Suppressor macrophage treated with lipopolysaccharide for 1 hour (primary cell): ENCODE measurements at places on chromosomes 7 and 10.

GRCh38 chr7:69568266-69568665 is 30.0 kb upstream of the AUTS2 start:
- no peak for DNase-seq

DNA sequence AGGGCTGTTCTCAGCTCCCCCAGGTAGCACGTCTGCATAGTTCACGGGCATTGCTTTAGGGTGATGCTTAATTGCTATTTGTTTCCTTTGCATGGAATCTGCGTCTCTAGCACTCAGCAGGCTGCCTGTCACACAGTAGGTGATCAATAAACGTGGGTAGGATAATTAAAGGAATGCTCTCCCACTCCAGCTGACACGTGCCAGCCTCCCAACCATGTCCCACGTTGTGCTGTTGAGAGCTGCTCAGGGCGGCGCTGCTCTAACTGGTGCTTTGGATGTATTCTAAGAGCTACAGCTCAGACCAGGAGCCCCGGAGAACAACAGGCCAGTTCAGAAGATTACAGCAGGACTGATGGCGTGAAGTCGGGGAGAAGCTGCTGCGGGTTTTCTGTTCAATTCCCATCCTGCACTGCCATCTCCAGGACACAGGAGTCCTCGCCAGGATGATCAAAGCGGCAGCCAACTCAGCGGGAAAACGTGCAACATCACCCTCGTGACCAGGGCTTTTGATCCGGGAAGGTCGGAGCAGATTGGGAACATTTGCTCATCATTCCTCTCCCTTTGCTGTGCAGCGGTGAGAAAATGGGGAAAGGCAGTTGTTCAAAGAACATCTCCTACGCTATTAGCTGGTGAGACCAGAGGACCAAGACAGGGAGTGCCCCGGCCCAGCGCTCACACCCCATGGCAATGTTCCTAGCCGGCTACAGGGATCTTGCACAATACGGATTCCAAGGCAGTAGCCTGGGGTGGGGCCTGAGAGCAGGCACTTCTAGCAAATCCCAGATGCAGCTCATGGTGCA is 50.5 kb upstream of the FOXK1 start:
- peak; percentile 57 for DNase-seq

GRCh38 chr7:22087861-22088260 is 142.2 kb upstream of the CDCA7L start:
- no peak for DNase-seq

DNA sequence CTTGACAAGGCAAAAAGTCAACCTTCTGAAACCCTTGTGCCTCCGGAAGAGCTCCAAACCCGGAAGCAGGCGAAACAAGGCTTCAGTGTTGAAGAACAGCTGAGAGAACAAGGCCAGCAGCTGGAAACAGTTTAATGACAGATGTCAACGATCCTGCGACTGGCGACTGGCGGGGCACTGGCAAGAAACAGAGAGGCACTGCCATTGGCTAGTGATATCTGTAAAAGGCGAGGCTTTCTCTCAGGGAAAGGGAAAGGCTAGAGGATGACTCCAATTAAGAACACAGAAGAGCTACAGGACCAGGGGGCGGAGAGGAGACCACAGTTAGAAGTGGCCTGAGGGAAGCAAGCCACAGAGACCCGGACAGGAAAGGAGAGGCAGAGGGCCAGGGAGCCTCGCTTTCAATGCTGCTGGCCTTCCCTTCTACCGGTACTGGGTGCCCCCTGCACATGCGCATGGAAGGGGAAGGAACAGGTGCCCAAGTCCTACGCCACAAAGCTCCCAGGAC is 19.4 kb downstream of the ITGB1 start:
- peak; percentile 24 for DNase-seq

DNA sequence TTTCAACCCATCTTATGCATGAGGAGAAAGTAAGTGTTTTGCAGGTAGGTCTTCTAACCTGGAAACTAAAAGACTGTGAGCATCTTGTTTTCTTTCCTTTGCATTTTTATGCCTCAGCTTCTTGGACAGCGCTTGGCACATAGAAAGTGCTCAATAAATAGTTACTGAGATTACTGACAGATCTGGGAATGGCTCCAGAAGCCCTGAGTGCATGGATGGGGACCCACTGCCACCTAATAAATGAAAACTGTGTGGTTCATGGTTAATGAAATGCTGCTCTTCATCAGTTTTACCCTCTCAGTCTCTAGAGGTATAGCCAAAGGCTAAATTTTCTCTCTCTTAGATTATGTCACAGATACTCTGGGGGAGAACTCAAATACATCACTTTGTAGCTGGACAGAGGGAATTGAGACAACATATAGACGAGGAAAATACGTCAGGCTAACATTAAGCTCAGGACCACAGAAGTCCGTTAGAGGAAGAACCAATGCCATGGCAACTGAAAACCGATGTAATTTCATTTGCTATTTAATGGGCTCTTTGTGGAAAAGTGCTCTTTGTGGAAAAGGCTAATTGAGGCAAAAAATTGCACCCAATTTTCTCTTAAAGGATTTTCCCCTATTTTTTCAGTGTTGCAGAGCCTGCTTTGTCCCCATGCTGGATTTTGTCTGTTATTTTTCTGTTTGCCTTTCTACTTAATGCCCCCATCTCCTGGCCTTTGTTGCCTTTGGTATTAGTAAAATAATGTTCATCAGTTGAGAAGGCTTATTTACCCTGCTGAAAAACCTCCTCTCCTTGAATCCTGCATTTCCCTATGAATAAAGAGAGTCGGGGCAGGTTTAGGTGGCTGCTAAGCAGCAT is 17.8 kb downstream of the ASB4 start:
- DNase-seq, result no peak

DNA sequence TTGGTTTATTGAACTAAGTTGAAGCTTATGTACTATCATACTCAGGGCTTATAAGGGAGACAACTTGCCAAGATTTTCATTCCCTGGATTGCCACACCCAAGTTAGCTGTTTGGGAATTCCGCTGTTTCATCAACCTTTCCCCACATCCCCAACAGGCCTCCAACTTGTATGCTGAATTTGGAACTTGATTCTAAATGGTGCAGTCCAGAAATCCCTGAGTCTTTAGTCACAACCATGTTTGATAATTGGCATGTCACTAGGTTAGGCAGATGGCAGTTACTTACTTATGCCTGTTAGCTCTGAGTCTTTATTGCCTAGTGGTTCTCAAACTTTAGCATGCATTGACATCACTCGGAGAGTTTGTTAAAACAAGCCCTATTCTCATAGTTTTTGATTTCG is 135.4 kb upstream of the PRPS1L1 start:
- peak; percentile 36 for DNase-seq

DNA sequence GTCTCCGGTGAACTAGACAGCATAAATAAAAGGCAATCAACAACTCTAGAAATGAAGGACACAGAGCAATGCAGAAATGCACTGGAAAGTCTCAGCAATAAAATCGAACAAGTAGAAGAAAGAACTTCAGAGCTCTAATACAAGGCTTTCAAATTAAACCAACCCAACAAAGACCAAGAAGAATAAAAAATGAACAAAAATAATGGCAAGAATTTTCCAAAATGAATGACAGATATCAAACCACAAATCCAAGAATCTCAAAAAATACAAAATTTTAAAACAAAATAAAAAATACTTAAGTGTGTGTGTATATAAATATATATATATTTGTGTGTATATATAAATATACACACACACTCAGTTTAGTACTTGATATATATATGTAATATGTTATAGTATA is 110.8 kb downstream of the IQUB start:
- DNase-seq, result no peak

GRCh38 chr7:69090936-69091335 is 507.3 kb upstream of the AUTS2 start:
- DNase-seq, result no peak

- DNase-seq, result peak; percentile 76
Observed at GRCh38 chr7:2104107-2104710, 128.5 kb downstream of the MAD1L1 start.

GRCh38 chr10:77673101-77673500 is 35.5 kb upstream of the KCNMA1 start:
- DNase-seq, result peak; percentile 8

- no peak for DNase-seq
Observed at GRCh38 chr7:84134169-84134568, 60.4 kb downstream of the SEMA3A start.

GRCh38 chr10:103966671-103967447 is at the start of gene SLK:
Gene SLK, plus strand, starts transcription at chr10:103967140. Its CDS starts 606 bp downstream, at chr10:103967746.
- DNase-seq, result peak; percentile 91

GRCh38 chr10:28172223-28172610 is 130.6 kb downstream of the MPP7 start:
- DNase-seq, result no peak

DNA sequence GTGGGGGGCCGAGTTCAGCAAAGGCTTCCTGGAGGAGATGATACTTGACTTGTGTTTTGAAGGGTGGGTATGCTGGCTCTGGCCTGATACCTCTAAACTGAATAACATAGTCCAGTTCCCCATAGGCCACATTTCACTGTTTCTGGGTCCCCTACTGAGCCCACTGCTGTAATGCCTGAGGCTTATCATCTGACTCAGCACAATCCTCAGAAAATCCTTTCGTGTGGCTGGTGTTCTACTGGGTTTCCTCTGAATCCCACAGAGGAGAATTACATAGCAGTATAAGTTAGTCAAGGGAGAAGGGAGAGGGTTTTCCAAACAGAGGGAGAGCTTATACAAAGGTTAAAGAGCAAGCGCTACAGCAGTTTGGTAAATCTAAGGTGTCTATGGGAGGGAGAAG is 2.8 kb upstream of the R3HCC1L start:
- no peak for DNase-seq

GRCh38 chr10:127889605-127890195 is 3.0 kb downstream of the CLRN3 start:
- peak; percentile 87 for DNase-seq

GRCh38 chr7:129664029-129665012 is 52.8 kb downstream of the NRF1 start:
- DNase-seq, result peak; percentile 75

GRCh38 chr10:34647875-34648865 is 166.9 kb downstream of the PARD3 start:
- DNase-seq, result no peak

DNA sequence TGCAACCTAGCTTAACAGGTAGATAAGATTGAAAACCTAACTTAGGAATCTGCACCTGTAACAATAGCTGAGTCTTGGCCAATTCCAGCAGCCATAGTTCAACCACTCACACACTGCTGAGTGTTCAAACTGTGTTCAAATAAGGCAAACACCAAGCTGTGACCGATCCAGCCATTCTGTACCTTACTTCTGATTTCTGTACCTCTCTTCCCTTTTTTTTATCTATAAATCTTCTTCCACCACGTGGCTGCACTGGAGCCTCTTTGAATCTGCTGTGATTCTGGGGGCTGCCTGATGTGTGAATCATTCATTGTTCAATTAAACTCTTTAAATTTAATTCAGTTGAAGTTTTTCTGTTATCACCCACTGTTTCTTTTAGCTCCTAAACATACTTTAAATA is 15.7 kb upstream of the FOXL3 start:
- no peak for DNase-seq

DNA sequence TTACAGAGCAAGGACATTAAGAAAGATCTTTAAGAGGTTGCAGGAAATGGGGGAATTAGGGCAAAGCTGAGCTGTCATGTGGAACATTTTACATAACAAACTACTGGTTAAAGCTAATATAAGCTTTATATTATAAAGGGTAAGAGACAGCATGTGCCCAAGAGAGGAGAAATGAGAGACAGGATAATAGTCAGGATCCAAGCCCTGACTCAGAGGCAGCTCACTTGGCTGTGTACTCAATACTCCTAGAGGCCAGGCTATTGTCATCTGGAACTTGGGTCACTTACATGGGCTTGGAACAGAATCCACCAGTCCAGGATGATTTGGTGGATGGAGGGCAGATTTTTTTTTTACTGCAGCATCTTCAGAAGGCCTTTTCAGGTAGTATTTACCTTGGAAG is 418.6 kb upstream of the ZMIZ1 start:
- DNase-seq, result no peak

- DNase-seq, result no peak
Observed at GRCh38 chr7:100711369-100711768, 5.4 kb downstream of the POP7 start.

- no peak for DNase-seq
Observed at GRCh38 chr7:41882256-41882655, 179.4 kb upstream of the INHBA start.

- DNase-seq, result peak; percentile 48
Observed at GRCh38 chr7:18405726-18406125, 89.8 kb upstream of the HDAC9 start.

GRCh38 chr10:1432161-1432560 is 305.2 kb downstream of the ADARB2 start:
- no peak for DNase-seq

DNA sequence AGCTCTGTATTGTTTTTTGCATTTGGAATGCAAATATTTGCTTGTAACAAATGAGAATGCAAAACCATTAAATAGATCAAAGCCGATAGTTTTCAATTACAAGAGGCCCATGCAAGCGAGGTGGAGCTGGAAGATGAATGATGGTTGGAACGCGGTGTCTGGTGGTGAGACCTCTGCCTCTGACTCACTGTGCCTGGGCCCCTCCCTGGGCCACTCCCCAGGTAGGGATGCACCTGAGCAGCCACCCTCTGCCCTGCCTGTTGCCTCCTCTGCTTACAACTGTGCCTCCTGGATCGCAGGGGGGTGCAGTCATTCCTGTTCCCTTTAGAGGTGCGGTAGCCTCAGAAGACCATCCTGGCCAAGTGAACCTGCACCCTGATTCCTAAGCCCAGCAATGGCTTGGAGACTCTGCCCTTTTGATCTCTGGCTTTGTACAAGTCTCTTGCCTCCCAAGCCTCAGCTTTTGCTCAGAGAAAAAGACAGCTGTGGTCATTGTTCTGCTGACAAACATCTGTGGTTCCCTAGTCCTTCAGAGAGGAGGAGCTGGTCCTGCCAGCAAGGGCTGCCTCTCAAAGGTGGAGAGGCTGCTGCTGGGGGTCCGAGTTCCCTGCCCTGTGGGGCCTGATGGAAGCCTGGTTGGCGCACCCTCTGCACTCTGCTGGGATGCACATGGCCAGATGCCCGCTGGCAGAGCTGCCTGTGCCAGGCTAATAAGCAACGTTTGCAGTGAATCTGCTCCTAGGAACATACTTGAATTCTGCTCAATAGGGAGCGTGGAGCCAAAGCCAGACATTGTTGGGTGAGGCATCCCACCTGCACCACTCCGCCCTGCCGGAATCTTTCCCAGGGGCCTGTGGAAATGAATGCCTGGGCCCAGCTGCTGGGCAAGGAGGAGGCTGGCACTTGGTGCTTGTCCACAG is 126.3 kb upstream of the TCERG1L start:
- no peak for DNase-seq

DNA sequence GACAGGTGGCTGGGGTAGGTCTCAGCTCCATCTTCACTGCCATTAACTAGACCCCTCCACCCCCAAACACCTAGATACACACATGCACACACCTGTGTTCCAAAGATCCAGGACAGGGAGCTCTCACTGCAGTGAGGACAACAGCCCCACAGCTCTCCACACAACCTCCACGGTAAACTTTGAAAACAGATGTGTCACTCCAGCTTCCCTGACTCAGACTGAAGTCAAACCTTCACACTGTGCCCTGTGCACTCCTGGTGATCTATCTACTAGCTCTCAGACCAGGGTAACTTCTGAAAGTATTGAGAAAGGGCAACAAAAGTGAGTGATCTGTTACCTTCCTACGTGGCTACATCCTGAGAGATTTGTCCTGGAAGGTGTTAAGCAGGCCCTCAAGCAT is 519.8 kb downstream of the XPNPEP1 start:
- DNase-seq, result no peak
